Epithelial cell of esophagus (primary cell): ENCODE measurements at places on chromosomes 7 and 10.

- DNase-seq: no peak
These were observed 64.1 kb downstream of the HHEX start for GRCh38 chr10:92753865-92754264.

DNA sequence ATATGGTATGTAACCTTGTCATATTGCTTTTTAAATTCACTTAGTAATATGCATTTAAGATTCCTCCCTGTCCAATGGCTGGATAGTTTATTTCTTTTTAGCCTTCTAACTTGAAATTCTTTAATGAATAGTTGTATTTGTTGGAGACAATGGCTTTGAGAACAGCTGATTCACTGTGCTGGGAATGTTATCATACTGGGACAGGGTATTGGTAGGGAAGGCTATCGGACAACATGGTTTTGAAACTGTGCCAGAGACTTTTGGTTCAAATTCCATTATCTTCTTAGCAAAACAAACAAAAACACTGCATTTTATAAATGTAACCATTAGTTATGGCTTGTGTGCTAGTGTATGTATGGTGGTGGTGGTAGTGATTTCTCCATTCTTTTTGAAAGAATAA, 517.1 kb upstream of the ANKRD30A start:
- no peak for DNase-seq

GRCh38 chr7:17524746-17525145, 226.3 kb downstream of the AHR start:
- DNase-seq: peak; percentile 25

DNA sequence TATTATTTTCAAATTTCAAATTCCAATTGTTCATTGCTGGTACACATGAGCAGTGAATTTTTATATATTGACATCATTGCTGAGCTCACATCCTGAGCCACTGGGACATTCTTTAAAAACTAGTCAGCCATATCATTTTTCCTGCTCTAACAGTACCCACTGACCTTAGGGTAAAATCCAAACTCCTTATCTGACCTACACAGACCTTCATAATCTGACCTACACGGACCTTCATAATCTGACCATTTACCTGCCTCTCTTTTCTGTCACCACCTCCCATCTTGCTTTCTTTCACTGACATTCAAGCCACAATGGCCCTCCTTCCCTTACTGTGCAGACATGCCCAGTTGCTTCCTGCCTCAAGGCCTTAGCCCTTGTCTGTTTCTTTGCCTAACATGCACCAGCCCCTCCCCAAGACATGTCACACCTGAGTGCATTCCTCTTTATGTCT, 16.1 kb upstream of the CUZD1 start:
- peak; percentile 71 for DNase-seq

DNA sequence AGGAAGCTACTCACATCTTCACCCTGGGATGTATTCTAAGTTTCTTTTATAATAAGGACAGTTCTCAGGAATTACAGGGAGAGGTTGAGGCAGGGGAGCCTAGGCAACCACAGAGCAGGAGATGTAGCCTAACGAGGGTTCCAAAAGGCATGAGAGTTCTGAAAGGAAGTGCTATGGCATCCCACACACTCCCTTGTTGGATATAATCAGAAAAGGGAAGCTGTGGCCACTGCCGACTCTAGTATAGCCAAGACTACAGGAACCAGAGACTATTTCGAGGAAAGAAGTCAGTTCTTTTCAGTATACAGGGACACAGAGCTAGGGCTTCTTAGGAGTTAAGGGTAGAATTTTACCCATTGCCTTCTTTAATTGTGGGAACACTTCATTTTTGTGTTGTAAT, 11.0 kb downstream of the PRR15 start:
- DNase-seq: no peak

DNA sequence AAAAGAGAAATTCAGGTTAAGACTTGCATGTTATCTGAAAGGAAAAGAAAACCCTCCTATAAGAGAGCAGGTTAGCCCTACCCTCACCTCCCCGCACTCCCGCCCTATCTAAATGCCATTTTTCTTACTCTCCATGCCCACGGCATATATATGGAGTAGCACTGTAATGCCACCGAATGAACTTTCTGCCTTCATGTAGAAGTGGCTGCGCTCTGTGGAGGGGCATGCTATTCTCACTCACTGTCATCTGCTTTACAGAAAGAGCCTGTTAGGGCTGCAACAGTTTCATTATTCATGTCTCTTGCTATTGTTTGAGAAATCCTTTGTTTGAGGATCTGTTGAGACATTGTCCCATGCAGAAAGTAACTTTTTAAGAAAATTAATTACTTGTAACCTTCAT, 1190.6 kb downstream of the SORCS1 start:
- no peak for DNase-seq
